IPS DF 6.9 (cell line): ENCODE measurements at places on chromosomes 7 and 10.

DNA sequence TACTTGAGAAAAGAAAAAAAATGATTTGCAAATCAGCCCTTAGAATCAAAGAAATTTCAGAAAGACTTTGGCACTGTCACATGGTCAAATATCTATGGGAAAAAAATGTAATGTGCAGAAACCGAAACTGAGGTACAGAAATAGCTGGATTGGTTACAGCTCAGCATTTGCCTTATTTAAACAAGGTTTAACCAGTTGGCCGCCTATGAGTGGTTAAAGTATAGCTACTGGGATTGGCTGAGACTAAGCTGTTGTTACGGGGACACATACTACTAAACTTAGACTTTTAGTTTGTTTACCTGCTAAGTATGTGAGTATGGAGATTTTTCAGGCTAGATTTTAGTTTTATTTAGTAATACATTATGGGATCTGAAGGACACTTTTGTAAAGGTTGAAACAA, 38.6 kb downstream of the SFTPD start:
- DNase-seq = no peak

DNA sequence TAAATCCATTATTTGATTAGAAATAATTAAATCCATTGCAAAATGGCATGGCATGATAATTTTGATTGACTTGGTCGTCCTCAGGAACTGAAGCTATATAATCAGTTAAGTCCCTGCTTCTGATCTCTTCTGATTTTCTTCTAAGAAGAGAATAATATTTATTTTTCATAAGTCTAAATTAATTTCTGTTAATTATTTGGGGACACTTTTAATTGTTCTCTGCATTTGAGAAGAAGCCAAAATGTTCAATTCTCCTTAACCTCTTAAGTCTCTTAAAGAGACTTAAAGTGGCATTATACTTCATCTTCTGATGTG, 67.2 kb downstream of the CAV1 start:
- no peak for DNase-seq

GRCh38 chr7:3117488-3118231, 74.0 kb upstream of the CARD11 start:
- DNase-seq = no peak

DNA sequence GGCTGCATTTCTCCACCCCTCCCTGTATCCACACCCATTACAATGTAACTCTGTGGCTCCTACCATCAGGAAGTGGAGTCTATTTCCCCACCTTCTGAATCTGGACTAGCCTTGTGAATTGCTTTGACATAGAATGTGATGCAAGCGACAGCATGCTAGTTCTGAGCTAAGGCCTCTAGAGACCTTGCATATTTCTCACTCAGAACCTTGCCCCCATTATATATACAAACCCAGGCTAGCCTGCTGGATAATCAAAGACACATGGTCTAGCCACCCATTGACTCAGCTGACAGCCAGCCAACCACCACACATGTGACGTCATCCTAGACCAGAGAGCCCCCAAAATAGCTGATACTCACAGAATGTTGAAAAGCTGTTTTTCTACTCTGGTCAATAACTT, 77.9 kb downstream of the CCDC71L start:
- no peak for DNase-seq

GRCh38 chr7:120941064-120941463, 9.5 kb upstream of the ING3 start:
- DNase-seq = no peak

DNA sequence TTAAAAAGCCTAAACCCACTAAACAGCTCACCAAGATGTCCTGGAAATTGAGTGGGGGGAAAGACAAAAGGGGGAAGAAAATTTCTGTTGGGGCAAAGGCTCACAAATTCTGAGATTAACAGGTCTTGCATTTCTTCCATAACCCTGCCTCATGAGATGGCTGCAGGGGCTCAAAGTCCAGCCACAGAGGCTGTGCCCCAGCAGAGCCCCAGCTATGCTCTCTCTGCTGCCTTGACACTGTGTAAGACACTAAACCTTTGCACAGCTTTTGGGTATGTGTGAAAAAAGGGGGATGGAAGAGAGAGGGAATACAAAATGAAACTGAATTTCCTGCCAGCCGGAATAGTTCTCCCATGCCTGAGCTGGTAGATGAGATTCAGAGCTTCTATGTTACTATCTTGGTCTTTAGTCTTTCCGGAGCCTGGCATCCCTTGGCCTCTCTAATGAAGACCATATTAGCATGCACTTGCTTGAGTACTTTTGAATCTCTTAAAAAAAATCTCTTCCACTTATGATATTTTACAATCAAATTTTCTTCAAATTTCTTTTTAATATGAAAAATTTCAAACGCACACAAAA, 240.0 kb upstream of the IMMP2L start:
- DNase-seq = no peak

DNA sequence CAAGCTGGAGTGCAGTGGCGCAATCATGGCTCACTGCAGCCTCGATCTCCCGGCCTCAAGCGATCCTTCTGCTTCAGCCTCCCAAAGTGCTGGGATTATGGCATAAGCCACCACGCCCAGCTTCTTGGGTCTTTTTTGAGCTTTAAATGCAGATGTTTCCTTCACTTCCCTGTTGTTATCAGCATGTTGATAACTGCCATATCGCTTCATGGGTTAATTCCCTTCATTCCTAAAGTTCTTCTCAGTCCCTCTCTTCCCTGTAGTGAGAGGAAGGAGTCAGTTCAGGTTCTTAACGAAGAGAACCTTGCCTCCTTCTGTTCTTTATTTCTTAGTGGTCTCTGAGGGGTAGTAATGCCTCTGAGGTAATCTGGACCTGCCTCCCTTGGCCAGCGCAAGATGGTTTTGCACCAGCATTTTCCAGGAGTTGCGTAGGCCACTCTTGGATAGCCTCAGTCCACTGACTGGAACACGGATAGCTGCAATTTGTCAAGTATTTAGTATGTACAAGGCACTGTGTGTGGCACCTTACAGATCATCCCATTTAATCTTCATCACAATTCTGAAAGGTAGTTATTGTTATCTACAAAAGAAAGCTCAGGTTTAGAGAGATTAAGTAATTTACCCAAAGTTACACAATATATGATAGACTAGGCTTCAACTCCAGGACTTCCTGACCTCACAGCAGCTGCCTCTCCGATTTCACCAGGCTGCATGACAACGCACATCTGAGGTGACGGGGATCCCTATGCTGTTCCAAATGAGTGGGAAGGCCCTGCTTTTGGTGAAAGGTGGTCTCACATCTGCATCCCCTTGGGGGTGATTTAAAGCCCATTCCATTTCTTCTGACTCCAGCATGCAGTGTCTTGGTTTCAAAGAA, 60.5 kb downstream of the GATA3 start:
- no peak for DNase-seq

DNA sequence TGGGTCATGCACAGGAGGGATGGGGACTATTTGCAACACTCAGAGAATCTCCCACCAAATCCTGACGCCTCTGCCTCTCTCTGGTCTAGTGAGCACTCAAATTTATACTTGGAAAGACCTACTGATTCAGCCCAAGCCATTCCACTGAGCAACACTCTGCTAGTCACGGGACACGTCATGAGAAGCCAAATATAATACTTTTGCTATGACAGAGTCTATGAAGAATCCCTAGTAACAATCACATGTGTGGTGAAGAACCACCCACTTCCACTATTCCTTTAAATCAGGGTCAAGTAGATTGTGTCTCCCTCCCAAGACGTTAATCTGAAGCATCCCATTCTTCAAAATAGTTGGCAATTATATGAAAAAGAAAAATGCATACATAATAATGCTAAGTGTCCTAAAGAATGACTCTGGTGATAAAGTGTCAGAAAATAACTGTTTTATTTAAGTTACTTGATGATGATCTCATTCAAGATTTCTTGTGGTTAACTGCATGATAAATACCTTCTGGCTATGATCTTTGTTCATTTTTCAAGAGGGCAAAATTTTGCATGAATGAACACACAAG, 28.5 kb downstream of the CHCHD3 start:
- no peak for DNase-seq

GRCh38 chr10:33336582-33337325, 2.3 kb upstream of the NRP1 start:
- no peak for DNase-seq

DNA sequence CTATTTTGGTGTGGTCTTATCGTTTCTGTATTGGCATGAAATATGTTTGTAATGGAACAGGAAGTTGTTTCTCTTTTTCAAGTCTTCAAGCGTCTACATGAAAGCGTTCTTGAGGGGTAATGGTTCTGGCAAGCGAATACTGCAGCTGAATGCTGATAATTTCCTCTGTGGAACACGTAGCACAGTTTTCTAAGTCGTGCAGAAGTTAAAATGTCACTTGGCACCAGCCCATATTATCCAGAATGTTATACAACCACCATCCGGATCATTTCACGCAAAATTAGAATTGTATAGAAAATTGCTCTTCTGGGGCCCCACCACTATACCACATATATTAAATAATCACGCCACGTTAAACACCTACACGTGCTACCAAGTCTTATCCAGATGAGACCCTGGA, 354.3 kb downstream of the CALN1 start:
- no peak for DNase-seq

DNA sequence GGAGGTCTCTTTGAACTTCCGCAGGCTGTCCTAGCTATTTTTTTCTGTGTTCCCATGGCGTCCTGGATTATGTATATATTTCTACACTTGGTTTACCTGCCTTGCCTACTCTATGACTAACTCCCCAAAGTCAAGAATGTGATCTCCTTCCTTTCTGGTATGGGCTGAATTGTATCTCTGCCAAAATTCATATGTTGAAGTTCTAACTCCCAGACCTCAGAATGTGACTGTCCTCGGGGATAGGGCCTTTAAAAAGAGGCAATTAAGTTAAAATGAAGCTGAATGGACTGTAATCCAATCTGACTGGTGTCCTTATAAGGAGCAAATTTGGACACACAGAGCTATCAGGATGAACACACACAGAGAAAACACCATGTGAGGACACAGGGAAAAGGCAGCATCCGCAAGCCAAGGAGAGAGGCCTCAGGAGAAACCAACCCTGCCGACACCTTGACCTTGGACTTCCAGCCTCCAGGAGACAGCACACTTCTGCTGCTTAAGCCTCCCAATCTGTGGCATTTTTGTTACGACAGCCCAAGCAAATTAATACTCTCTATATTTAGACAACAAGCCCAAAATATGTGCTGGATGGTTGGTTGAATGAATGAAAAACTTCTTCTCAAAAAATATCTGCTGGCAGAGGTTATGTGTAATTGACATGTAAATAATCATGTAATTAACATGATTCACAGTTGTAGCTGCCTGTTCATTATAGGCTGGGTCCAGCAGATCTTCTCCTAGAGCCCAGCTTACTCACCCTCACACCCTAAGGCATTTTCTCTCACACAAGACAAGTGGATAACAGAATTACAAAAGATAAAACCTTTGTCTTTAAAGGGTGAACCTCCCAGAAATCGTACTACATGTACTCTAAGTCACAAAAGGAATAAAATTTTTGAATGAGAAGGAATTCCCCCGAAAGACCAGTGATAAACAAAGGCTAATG, 123.7 kb downstream of the CUBN start:
- no peak for DNase-seq

DNA sequence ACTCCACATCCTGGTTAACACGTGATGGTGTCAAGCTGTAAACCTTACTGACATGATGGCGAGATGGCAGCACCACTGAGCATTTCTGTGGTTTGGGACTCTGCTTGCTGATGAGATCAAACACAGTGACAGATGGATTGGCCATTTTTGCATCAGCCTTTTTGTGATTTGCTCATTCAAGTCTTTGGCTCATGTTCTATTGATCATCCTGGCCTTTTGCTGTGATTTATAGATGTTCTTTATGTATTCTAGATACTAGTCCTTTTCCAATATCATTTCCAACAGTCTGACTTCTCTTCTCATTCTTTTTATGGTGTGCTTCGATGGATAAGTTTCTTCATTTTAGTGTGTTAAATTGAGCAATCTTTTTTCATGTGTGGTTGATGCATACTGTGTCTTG, 24.7 kb upstream of the DIP2C start:
- no peak for DNase-seq

GRCh38 chr7:155145477-155146255, 75.5 kb downstream of the HTR5A start:
- DNase-seq = no peak

DNA sequence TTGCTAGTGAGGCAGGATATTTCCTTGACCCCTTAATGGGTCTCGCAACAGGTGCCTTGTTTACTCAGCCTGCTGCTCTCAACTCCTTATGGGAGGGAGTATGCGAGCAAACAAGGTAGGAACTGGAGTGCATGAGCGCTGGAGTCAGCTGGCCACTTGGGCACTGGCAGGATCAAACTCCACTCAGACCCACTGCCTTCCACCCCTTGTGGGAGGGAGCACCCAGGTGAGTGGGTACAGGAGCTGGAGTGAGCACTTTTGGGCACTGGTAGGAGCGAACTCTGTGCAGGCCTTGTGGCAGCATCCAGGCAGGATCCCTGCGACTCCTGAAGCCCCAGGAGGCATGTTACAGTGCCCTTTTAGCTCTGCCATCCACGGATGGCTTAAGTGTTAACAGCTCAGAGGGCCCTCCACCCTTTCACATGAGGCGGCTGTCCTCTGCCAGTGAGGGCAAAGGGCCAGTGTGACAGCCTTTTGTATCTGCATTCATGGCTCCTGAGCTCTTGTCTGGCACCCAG, 123.2 kb downstream of the ST7 start:
- DNase-seq = no peak

DNA sequence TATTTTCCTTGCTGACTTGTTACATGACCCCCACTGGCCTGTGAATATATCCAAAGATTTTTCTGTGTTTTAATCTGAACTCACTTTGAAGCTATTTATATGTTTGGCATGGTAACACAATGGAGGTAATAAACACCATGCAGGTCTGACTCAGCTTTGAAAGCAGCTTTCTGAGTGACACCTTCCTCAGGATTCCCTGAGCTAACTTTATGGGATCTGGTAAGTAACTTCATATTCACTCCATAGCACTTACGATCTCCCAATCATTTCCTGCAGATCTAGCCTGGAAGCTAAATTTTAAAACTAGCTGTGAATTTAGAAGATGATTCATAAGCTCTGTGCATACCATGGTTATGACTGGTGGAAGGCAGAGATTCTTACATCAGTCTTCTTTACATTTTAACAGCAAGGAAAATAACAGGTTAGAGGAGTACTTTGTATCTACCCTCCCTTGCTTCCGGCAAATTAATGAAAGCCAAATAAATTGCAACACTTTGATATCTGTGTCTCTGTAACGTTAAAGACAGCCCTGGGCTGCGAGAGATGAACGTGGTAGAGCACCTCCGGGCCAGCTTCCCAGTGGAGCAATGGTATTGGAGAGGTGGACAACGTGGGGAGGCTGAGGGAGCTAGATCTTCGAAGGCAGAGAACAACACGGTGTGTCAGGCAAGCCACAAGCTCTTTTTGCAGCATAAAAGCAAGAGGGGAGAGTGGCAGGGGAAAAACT, 170.2 kb upstream of the KLF14 start:
- DNase-seq = no peak

GRCh38 chr7:71543396-71543795, 411.5 kb downstream of the GALNT17 start:
- DNase-seq = no peak

GRCh38 chr7:155560982-155561686, 14.8 kb upstream of the CNPY1 start:
- DNase-seq = no peak

DNA sequence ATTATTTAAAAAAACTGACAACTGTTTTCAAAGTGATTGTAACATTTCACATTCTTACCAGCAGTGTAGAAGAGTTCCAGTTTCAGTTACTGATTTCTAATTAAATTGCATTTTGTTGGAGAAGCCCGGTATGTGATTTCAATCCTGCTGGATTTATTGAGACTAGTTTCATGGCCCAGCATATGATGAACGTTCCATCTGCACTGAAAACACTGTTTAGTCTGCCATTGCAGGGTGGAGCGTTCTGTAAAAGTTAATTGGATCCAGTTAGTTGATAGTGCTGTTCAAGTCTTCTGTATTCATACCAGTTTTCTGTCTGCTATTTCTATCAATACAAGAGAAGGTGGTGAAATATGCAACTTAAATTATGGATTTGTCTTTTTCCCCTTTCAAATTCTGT, 37.3 kb upstream of the CCNY start:
- DNase-seq = no peak
